ENCODE measurements at places on chromosomes 16 and 17.

- DNase-seq = no peak
Observed at GRCh38 chr16:66943426-66944053, 8.2 kb downstream of the CES2 start.

DNA sequence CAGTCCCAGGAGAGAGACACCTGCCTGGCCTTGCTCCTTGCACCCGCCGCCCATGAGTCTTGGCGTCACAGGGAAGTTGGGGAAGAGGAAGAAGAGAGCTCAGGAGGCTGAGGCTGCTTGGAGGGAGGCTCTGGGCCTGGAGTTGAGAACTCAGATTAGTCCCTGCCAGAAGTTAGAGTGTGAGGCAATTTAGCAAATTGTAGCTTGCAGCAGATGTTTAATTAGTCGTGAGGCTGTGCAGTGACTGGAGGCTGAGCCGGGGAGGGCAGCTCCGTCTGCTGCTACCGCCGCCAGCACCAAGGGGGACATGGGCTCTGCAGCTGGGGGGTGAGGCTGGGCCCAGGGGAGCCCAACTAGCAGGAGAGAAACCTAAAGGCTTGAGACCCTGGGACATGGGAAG lies 738.3 kb upstream of the EEF2KMT start:
- no peak for DNase-seq

GRCh38 chr16:58110571-58111301 lies 18.4 kb downstream of the CFAP20 start:
- no peak for DNase-seq

DNA sequence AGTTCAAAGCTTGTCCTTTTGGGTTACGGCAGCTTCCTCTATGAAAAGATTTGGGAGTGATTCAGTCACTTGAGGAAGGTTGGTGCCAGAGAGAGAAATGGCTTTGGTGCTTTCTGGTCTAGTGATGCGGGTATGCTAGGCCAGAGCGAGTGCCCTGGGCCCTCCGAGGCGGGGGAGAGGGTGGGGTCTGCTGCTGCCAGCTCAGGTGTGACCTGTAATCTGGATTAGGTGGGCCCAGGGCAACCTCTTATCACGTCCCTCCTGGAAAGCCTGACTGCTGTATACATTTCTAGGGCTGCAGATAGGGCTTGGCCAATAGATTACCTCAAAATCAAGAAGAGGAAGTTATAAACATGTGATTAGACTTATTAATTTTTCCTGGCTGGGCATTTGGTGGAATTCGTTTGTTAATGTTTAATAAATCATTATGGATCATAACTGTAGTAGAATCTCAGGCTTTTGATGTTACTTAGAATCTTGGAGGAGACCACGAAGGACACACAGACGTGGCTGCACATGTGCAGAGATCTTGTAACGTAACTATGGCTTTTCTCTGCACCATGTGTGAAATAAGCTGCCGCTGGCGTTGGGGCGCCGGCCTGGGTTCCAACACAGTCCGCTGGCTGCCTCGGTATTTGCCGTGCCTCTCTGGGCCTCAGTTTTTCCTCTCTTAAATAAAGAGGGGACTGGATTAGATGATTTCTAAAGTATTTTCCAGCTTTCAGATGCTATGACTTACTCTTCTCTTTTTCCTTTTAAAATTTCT lies 1.2 kb downstream of the IRF8 start:
- DNase-seq = no peak

- no peak for DNase-seq
Observed at GRCh38 chr17:79084291-79085153, 9.9 kb downstream of the ENGASE start.

DNA sequence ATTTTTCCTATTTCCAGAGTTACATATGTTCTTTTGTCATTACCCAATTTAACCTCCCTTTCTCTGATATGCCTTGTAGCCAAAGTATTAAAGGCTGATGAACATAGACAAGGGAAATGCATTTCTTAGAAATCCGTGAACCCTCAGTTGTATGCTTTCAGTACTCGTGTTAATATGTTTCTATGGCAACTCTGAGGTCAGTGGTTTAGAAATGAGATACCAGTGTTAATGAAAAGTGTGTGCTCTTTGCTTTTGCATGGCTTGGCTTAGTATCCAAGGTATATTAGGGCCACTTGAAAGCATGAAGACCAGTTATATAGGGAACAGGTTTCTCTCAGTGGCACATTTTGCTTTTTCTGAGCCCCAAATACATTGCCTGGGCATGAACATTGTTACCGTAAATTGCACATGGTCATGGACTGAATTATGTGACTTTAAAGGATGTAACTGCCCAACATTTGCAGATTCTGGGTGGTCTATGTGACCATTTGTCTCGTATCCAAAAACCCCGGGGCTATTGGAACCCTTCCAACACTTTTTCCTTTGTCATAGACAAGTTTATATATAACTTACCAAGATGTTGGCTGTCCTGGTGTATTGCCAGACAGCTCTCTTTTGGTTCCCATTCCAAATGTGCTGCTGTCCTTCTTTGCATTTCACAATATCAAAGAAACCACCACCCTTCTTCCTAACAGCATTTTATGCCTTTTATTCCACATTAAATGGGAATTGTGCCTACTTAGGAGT lies 17.5 kb downstream of the ABHD15 start:
- DNase-seq = no peak

DNA sequence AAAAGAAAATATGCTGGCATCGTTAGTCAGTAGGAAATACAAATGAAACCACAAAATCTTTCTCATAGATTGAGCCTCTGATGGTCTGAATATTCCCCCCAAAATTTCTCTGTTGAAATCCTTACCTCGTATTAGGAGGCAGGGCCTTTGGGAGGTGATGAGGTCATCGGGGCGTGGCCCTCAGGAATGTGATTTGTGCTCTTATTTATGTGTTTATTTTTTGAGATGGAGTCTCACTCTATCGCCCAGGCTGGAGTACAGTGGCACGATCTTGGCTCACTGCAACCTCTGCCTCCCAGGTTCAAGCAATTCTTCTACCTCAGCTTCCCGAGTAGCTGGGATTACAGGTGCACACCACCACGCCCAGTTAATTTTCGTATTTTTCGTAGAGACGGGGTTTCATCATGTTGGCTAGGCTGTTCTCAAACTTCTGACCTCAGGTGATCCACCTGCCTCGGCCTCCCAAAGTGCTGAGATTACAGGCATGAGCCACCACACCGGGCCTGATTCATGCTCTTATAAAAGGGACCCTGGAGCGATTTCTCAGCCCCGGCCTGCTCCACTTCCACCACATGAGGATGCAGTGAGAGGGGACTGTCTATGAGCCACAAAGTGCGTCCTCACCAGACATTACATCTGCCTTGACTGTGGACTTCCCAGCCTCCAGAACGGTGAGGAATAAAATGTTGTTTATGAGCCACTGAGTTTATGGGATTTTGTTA lies 53.1 kb downstream of the DNAH17 start:
- DNase-seq = no peak

DNA sequence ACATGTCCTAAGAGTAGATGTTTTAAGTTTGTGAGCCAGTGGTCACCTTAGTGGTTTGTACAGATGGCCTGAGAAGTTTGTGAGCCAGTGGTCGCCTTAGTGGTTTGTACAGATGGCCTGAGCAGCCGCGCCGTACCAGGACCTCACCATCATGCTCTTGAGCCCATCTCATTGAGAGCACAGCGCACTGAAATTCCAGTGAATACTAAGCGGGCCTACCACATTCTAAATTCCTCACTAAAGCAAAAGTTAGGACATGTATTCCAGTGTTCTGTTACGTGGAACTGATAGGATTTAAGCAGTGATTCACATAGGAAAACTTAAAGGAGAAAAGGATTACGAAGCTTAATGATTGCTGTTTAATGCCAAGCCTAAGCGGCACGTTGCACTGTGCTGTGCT lies 3.9 kb downstream of the USP10 start:
- no peak for DNase-seq

DNA sequence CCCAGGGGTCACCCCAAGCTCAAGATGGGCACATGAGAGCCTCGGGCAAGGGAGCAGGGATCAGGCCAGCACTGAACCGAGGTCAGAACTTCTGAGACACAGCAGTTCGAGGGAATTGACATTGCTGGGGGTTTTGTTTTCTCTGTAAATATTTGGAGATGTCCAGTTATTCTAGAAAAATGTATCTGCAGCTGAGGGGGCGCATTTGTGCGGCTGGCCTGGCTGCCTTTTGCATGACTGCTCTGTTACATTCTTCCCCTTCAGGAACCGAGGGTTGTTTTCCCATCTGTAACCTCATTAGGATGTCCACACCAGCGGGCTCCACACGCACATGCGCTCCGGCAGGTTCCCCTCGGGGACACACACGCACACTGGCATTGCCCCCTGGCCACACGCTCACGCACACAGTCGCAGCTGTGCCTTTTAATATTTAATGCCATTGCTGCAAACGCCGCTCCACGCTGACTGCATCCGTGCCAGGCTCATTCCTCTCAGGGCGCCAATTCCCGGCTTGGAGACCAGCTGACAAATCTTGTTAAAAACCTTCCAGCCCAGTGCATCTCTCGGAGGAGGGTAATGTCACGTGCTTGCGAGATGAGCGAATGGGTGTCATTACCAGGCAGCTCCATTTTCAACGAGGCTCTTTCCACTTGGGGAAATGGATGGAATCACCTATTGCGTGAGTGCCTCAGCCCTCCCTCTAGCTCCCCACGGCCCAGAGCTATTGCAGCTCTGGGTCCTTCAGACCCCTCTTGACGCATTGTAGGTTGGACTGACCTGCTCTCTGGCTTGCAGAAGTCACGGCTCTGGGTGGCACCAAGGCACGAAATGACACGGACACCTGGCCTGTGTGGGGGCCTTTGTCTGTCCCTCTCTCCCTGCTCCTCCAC lies 13.1 kb downstream of the CCR7 start:
- no peak for DNase-seq

DNA sequence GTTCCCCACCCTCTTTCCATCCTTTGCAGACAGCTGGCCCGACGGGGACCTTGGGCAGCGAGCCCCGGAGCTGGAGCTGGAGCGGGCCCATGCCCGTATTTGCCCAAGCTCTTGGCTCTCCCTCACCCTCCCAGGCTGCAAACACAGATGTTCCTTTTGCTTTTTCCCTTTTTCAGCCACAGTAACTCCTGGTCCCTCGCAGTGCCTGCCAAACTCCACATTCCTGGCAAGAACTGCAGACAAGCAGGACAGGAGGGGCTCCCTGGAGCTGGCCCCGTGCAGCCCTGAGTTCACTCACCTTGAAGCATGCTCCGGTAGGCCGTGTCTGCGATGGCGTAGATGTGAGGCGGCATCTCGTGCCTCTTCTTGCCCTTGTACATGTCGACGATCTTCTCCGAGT lies 33.9 kb downstream of the MYH11 start:
- DNase-seq = no peak

DNA sequence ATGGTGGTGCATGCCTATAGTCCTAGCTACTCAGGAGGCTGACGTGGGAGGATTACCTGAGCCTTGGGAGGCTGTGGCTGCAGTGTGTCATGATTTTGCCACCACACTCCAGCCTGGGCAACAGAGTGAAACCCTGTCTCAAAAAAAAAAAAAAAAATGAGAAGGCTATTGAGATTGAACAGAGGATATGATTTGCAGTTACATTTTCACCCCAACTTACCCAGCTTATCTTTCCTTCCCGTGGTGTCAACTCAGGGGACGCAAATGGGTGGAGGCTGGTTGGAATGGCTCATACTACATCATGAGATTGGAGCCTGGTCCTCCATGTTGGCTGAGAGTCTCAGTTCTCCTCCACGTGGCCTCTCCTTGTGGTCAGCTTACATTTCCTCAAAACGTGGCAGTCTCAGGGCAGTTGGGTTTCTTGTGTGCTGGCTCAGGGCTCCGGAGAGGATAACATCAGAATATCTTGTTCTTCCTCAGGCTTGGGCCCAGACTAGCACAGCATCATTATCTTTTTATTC lies 17.2 kb upstream of the NSMCE1 start:
- no peak for DNase-seq

GRCh38 chr17:79041041-79041570 lies 17.1 kb downstream of the C1QTNF1 start:
- DNase-seq = no peak

GRCh38 chr17:2901582-2901981 lies 105.3 kb downstream of the RAP1GAP2 start:
- no peak for DNase-seq

DNA sequence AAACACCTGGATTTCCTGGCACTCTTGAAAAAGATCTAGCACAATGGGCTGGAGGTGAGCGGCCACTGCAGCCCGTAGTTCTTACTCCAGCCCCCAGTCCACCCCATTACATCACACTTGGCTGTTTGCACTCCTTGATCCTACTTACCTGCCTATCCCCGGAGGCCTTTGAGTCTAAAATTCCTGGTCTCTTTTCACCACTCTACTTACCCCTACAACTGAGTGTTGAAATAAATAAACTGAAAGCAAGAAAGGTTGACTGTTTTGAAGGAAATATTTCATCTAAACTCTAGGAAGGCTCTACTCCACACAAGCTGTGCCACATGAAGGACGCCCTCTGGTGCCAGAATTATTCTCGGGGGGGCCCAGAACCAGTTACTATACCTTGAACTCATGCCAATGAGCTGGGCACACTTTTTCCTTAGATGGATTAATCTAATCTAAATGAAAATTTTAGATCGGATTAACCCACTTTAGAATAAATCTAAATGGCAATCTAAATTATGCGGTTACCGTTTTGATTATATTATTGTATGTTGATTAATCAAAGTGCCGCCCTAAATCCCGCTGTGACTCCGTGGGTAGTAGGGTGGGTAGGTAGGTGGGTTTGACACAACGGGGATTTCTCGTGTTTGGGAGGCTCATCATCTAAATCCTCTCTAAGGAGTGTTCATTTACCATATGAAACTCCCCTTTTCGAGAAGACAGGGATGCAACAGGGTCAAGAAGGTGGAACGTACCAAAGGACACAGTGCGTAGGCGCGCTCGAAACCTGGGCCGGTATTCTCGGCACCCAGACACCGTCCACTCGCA lies 651 bp upstream of the EIF1 start:
- no peak for DNase-seq

DNA sequence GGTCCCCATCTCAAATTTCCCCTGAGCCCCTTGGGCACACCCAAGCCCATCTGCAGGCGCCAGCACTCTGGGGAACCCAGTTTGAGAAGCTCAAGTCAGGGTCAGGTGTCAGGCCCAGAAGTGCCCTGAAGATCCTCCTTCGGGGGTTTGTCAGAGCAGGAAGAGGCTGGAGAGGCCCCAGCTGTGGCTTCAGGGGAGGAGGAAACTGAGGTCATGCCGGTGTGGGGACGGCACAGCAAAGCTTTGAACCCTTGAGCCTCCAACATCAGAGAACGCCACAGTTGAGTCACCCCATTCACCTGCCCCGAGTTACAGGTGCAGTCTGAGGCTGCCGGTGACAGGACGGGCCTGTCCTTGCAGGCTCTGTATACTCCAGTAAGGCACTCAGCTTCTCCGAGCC lies 140.2 kb upstream of the CIBAR2 start:
- no peak for DNase-seq

GRCh38 chr17:57535249-57535966 lies 209.7 kb downstream of the CCDC182 start:
- no peak for DNase-seq

- DNase-seq = no peak
Observed at GRCh38 chr16:24848065-24848464, 2.3 kb downstream of the SLC5A11 start.

DNA sequence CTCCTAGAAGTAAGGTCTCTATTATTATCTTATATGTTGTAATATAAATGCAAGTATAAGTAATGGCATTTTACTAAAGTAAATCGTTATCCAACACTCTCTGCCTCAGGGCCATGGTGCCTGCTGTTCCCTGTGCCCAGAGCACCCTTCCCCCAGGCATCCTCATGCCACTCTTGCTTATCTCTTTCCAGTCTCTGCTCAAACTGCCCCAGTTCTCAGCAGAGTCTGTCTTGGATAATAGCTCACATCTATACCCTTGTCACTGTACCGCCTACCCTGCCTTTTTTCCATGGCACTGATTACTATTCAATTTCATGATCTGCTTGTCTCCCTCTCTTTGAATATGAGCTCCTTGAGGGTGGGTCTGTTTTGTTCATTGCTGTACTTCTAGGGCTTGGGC lies 31.7 kb downstream of the CDH1 start:
- no peak for DNase-seq

- DNase-seq = no peak
Observed at GRCh38 chr16:16120382-16121184, 102.7 kb downstream of the ABCC6 start.
